NCI-H446 treated with DMSO at 0.1 percent for 48 hours (cell line): ENCODE measurements at places on chromosomes 11 and 22.

GRCh38 chr22:24108073-24108472 is 73.2 kb upstream of the SUSD2 start:
- no peak for DNase-seq

DNA sequence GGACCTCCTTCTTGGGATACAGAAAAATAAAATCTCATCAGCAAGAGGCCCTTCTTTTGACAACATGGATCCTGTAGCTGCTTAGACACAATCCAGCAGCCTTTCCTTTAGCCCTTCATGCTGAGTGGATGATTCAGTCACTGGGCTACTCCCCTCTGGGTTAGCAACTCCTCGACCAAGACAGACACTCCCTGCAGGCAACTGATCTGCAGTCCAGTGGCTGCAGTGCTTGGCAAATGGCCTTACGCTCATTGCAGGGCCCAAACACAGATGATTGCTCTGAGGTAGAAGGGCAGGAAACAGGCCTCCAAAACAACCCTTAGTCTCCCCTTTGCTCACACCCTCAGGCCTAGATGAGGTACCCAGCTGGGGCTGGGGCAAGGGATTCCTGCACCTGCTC is 73.2 kb upstream of the OPCML start:
- no peak for DNase-seq

GRCh38 chr11:134382830-134383229 is 29.2 kb downstream of the B3GAT1 start:
- no peak for DNase-seq

DNA sequence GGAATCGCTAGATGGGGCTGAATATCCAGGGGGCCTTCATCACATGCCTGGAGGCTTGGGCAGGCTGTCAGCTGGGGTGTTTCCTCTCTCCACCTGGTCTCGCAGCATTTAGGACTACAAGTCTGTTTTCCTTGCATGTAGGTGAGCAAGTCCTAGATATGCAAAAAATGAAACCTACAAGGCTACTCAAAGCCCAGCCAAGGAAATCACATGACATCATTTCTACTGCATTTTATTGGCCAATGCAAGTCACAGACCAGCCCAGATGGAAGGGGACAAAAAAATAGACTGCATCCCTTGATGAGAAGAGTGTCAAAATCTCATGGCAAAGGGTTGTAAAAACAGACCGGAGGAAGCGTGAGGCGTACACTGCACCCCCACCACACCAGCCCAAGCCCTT is 9.6 kb upstream of the APOBEC3B start:
- DNase-seq: no peak

DNA sequence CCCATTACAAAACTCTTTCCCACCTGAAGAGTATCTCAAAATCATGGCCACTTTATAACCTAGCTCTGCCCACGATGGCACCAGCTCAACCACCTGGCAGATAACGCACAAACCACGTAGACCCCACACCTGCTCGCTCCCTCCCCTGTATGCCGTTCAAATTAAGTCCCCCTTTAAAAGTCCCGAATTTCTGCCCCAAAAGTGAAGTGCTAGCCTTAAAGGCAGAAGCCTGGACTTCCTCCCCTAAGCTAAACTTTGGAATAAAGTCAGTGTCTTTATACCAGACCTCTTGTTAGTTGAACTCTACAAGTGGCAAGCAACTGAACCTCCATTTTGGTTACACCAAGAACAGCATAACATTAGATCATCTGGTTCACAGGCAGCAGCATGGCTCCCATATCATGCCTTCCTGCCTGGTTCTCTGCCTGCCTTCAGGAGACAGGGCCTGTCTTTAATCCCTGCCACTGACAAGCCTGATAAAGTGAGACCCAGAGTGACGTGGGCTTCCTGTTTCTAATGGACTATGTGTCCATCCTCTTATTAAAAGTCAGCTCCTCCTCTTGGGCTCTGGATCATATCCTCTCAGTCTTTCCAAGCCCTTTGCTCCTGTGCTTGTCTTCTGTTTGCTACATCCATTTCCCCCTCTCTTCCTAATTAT is 32.6 kb upstream of the NNMT start:
- DNase-seq: no peak

GRCh38 chr11:18775492-18776292 is 15.9 kb downstream of the PTPN5 start:
- DNase-seq: no peak

GRCh38 chr11:66850588-66851238 is 6.2 kb upstream of the LRFN4 start:
- DNase-seq: no peak

DNA sequence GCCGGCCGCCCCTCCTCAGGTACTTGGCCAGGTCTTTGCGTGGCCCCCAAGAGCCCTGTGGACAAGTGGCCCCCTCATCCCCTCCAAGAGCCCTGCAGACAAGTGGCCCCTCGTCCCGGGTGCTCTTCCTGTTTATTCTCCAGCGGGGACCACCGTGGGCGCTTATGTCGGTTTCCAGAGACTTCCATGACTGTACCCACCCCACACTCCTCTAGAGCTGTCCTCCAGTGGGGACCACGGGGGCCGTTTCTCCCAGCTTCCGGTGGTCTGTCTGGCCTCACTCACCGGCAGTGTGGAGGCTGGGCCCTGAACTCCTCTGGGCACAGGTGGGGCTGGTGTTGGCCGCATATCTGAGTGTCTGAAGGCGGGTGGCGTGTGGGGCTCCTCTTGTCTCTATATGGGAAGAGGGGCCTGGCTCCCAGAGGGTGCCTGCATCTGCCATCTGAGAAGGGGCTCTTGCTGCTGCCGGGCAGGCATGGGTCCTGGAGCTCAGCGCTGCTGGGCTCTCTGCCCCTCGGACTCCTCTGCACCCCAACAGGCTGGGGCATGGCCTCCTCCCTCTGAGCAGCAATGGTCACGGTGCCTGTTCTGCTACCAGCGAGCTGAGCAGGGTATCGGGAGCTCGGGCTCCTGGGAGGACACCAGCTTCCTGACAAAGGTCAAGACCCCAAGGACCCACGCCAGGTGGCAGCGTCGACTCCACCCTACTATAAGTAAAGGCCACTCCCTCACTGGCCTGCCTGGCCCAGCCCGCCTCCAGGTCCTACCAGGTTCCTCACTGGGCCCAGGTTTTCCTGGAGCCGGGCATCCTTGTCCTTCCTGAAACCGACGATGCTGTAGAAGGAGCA is 1264.3 kb downstream of the BRD1 start:
- no peak for DNase-seq
